ENCODE measurements at places on chromosomes 2 and 18.

GRCh38 chr2:8394569-8395359, 287.1 kb upstream of the ID2 start:
- DNase-seq: no peak

DNA sequence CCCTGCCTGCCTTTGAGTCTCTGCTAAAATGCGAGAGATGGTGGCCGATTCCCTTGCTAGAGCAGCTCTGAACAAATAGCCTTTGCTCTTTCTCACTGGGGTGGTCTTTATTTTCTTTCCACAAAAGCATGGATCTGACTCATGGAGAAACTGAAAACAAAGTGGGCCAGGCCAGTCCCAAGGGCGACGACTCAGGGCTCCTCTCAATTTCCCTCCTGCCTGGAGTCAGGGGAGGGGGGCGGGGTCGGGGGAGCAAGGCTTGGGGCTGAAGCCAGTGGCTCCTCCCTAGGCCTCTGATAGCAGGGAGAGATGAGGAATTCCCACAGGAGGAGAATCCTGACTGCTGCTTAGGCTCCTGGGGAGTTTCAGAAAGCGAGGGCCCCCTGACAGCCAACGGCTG, 17.1 kb upstream of the IL1R2 start:
- DNase-seq: no peak

- no peak for DNase-seq
Measured at GRCh38 chr18:13726972-13727331, 479 bp downstream of the RNMT start.

GRCh38 chr2:240836781-240837467, 16.9 kb upstream of the KIF1A start:
- DNase-seq: no peak

GRCh38 chr2:149612122-149612521, 24.5 kb upstream of the MMADHC start:
- no peak for DNase-seq

Measured in cerebellar cortex (tissue), 1 donor.